Muscle of back (tissue), 13 donors: ENCODE measurements at places on chromosomes 7 and 10.
A peak's percentile ranks its signal among the peaks of the same experiment; 100 is the strongest.

DNA sequence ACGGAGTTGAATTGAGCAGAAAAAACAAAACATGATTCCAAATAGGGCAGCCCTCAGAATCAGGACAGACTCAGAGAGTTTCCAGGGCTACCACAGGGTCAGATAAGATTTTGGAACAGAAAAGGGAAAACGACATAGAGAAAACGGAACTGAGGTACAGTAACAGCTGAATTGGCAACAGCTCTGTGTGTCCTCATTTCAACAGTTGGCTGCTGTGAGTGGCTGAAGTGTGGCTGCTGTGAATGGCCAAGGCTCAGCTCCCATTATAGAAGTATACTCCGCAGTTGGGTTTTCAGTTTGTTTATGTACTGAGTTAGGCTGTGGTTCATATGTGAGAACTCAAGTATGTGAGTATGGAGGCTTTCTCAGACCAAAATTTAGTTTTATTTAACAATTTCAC lies 32.0 kb downstream of the ANTXRL start:
- DNase-seq: peak; percentile 32

DNA sequence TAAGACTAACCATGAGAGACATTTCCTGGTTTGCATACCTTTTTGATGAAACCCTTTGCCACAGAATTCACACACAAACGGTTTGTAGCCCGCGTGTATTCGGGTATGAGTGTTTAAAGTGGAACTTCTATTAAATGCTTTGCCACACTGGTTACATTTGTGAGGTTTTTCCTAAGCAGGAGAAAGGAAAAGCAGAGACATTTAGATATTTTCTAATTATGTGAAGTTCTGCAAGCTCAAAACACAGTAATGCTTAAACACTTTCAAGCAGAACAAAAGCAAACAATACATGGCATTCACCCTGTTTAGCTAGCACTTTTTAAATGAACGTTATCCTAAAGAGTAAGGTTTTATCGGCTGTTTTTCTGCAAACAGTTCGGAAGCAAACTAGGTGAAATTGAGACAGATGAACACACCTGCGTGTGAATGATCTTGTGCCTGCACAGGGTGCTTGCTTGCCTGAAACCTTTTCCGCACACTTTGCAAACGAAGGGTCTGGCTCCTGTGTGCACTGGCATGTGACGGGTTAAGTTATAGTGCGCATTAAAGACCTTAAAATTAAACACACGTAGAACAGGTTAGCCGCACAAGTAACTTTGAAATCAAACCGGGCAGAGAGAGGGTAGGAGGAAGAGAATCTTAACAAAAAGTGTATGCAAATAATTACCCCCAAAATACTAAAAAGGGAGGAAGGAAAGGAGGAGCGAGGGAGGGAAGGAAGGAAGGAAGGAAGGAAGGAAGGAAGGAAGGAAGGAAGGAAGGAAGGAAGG lies 1.6 kb downstream of the FEZF1 start:
- DNase-seq: no peak

DNA sequence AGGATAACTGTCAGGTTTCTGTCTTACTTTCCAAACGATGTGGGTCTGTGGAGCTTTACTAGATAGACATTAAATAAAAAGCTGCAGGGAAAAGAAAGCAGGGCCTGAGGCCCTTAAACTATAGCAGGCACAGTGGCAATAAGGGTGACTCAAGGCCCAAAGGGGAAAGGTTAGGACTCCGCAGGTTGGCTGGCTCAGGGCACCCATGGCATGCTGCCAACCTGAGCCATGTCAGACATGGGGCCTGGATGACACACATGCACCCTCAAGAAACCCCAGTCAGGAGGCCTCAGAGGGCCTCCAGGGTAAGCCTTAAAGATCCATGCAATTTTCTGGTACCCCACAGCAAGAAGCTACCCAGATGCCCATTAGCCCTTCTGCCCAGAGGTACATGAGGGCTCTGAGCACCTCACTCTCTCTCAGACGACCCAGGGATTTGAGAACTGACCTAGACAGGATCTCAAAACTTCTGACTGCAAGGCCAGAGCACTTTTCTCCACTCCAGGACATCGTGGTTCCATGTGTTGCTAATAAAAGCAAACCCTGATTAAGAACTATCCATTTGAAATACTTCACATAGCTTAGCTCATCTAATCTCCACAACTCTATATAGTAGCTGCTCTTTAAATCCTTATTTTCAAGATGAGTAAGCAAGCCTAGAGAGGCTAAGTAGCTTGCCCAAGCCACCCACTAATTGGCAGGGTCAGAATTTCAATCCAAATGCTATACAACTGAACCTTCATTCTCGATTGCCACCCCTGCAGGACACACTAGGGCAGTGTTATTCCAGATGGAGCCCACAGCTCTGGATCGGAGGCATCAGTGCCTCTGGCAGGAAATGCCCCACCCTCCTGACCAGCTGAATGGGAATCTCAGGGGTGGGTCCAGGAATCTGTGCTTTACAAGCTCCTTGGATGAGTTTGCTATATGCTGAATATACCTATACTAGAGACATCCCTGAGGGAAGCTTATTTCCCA lies 132.5 kb upstream of the EFCAB10 start:
- DNase-seq: no peak

- DNase-seq: no peak
Measured at GRCh38 chr10:94308866-94309265, 53.9 kb downstream of the NOC3L start.

DNA sequence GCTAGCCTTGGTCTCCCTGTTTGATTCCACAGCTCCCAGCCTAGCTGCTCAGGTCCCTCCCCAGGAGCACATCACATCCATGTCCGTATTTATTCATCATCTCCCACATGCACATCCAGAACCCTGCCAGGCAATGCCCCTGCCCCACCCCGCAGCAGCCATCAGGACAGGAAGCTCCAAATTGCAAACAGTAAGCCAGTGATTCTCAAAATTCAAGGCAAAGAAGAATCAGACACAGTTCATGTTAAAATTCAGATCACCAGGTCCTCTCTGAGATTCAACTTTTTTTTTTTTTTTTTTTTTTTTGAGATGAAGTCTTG lies 17.7 kb downstream of the LRRC20 start:
- DNase-seq: no peak

DNA sequence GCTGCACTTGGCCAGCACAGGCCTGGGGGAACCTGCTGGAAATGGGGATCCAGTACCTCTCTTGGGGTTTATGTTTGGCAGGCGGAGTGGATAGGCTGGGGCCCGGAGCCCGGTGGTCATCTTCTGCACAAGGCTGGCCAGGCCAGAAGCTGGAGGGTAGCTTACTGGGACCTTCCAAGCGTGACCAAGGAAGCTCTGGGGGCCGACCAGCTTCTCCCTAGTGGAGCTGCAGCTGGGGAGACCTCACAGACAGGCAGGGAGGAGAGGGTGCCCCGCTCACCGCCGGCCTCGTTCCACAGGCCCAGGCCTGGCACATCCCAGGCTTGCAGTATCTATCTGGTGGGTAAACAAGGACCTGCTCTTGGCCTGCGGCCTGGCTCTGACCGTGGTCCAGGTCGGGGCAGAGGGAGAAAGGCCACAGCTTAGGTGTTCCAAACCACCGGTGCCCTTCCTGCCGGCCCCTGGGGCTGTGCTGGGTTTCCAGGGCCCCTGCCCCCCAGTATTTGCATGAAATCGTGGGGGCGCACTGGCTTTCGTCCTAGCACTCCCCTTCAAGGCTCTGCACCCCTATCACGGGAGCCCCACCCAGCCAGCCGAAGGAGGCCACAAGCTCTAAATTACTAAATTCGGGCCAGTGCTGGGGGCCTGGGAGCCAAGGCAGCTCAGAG lies 1.5 kb upstream of the ELFN1 start:
- no peak for DNase-seq

GRCh38 chr10:128779416-128779815 lies 653.2 kb upstream of the MKI67 start:
- peak; percentile 43 for DNase-seq

DNA sequence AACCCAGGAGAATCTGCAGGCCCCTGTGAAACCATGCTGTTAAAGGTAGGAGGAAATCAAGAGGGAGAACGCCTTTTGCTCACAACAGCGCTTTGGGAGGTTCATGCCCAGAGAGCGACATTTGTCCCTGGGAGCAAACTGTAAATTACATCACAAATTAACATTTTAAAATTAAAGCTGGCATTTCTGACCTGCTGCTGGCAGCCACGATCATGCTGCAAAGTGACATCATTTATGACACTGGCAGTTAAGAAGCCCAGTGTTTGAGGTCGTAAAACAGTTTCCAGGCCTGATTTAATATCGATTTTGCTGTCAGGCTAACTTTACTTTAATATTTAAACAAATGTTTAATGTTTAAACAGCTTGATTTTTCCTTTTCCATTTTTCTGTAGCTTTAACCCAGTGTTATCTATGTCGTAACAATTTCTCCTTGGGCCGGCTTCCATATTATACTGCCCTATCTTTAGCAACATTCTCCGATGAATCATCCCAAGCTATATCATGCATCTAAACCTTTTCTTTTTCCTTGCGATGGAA lies 86.5 kb upstream of the NPVF start:
- no peak for DNase-seq

DNA sequence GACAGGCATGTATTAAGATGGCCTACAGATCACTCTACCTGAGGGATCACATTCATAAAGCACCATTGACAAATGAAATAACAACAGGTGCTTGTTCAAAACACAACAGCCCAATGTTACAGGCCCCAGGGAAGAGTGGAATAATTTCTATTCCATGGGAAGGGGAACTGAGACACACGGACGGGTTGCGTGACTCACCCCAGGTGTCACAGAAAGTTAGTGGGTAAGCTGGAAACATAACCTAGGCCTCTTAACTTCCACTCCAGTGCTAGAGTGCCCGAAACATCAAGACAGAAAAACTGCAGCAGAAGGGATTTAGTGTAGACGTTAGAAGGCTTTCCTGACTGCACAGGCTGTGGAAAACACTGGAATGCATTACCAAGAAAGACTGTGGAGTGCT lies 48.3 kb downstream of the SLC37A3 start:
- DNase-seq: no peak

DNA sequence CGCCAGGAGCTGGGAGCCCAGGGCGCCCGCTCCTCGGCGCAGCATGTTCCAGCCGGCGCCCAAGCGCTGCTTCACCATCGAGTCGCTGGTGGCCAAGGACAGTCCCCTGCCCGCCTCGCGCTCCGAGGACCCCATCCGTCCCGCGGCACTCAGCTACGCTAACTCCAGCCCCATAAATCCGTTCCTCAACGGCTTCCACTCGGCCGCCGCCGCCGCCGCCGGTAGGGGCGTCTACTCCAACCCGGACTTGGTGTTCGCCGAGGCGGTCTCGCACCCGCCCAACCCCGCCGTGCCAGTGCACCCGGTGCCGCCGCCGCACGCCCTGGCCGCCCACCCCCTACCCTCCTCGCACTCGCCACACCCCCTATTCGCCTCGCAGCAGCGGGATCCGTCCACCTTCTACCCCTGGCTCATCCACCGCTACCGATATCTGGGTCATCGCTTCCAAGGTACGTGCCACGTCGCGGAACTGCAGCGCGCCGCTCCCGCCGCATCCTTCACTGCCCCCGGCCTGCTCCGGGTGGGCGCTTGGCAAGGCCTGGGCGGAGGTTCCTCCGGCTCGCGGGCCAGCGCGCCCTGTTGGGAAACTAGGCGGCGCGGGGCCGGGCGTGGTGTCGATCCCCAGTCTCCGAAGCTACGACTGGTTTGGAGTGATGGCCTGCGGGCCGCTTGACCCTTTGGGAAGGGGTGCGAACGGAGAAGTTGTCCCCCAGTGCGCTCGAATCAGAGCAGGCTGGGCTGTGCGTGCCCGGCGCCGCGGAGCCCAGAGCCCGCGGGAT lies 868 bp downstream of the EMX2 start:
- DNase-seq: no peak

DNA sequence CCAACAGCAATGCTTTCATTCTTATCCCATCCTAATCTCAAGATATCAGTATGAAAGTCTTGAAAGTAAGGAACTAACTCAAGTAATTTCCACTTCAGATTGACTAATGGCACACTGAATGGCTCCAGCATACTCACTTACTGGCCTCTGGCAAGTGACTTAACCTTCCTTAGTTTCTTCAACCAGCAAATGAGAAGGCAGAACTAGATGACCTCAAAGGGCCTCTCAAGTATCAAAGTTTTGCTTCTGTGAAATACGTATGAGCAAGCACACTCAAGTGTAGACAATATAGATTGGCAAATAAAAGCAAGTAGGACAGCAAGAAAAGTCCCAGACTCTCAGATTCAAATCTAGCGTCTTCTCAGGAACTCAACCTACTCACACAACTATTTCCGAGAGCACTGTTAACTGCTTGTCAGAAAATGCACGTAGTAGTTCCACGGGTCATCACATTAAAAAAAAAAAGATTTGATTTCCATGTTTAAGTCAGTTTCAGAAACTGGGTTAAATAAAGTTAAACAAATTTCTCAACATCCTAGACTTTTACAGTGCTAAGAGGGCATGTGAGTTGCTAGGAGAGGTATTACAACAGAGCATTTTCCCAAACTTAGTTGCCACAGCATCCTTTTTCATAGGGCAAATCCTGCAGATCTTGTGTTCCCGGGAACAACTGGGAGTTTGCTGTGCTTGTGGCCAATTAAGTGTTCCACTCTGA lies 276.9 kb upstream of the KLF14 start:
- DNase-seq: no peak

GRCh38 chr10:73867126-73867807 lies 7.1 kb downstream of the CAMK2G start:
- DNase-seq: no peak

- no peak for DNase-seq
Measured at GRCh38 chr7:85512790-85513189, 325.9 kb upstream of the SEMA3D start.
